ENCODE measurements at places on chromosomes 16 and 17.
A peak's percentile ranks its signal among the peaks of the same experiment; 100 is the strongest.

DNA sequence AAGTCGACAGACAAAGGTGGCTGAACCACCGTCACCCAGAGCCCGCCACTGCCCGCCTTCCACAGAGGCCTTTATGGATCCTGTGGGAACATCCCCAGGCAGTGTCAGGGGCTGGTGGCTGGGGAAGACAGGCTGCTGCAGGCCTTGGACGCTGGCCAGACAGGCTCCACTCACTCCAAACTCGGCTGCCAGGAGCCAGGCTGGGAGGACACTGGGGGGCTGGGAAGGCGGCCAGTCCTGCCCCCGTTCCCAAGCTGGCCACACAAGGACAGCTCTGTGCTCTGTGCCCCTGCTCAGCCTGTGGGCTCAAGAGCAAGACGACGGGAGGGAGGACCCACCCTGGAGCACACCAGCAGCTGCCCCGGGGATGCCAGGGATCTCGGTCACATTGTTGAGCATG lies 7.6 kb upstream of the LCAT start:
- no peak for DNase-seq

DNA sequence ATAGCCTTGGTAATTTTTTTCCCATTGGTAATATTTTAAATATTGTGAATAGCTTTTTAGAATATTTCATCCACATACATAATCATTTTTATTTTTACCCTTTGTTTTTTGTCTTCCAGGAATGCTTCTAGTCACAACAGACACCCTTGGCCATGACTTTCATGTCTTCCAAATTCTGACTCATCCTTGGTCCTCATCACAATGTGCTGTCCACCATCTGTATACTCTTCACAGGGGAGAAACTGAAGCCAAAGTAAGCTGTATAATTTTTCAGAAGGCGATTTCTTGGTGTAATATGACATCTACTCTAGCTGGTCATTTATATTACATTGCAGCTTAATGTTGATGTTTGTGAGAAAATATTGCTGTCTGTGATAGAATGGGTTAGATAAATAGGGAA lies 269.4 kb downstream of the BCAS3 start:
- no peak for DNase-seq

- no peak for DNase-seq
Observed at GRCh38 chr17:40824015-40824832, 1.8 kb upstream of the KRT10 start.

DNA sequence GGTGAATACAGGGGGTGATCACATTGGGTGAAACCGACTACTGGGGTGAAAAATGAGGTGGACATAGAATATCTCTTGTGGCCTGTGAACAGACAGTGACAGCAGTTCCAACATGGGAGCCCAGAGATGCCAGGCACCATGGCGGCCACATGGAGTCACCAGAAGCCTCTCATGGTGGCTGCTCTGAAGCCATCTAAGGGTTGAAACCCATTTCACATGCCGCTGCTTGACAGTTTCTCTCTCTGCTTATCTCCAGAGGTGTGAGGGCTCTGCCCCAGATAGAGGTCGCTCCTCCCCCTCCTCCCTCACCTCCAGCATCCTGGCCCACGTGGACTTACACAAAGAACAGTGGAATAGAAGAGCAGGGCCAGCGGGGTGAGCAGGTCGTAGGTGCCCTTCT lies 37.9 kb upstream of the PIK3R6 start:
- DNase-seq, result no peak

DNA sequence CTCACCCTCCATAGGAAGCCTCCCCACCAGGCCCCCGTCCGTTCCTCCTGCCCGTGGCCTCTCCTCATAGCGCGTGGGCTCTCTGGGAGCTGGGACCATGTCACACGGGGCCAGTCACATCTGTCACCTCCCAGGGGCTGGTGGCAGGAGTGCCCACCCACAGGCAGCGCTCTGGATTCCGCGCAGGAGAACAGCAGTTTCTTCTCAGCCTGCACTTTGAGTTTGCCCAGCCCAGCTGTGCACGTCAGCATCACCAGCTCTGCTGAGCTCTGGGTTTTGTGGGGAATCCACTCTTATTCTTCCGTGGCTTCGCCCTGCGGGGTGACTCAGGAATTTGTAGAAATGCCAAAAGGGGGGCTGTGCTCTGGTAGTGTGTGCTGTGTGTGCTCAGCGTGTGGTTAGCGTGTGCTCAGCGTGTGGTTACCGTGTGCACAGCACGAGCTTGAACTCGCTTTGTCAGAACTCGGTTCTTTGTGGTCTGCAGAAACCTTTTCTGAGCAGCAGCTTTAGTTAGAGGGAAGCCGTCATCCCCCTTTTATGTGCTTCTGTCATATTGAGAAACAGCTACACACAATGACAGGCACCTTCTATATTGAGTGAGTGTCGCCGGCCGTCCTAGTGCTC lies 3.2 kb downstream of the ACSF3 start:
- no peak for DNase-seq

GRCh38 chr17:75876938-75877751 lies 1.2 kb downstream of the TRIM47 start:
- DNase-seq, result no peak

DNA sequence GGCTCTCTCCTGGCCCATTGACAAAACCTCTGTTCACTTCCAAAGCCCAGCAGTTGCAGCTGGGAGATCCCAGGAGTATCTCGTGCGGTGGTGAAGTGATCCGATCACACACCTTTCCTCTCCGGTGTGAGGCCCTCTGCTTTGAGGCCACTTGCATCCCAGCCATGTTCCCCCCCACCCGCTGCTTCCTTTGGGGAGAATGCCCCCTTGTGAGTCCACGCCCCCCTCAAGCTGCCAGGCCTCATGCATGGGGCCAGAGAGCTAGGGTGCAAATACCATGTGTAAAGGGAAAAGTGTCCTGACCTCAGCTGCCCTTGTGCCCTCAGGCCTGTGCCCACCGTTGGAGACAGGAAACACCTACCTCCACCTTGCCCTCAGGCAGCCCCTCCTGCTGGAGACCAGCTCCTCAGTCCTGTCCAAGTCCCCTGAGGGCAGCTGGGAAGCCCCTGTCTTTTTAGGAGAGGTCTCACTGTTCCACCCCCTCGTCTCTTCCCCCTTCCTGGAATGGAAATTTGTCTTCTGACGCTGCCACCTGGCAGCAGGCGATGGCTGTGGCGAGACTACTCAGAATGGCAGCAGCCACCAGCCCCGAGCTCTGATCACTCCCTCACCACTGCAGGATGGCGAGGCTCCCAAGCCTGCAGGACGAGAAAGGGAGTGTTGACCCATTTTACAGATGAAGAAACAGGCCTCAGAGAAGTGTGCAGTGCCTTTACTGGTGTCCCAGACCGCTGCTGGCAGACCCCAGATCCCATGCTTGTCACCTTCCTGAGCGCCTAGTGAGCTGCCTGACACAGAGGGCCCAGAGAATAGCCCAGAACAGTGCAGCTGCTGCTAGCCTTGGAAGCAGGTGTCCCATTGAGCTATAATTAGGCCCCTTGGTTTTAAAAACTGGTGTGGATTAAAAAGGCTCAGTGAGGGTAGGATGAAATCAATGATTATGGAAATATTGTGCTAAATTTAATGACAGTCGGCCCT lies 120.6 kb upstream of the CACNG5 start:
- DNase-seq, result no peak

- no peak for DNase-seq
Observed at GRCh38 chr17:7217113-7217987, 2.3 kb downstream of the DLG4 start.

DNA sequence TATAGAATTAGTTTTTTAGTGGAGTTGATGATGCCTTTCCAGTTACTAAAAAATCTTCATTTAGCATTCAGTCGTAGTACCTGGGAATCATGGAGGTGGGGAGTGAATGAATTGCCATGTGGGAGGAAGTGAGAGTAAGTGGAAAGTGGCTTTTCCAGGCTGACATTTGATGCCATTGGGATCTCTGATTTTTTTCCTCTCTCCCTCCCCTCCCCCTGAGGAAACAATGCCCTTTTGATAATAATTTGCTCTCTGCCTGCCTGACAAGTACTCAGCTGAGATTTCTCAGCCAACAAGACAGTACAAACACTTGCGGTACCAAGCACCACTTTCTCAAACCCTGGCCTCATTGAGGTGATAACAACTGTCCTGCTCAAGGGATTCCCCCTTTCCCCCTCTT lies 2.2 kb downstream of the UBE2Z start:
- DNase-seq, result no peak

DNA sequence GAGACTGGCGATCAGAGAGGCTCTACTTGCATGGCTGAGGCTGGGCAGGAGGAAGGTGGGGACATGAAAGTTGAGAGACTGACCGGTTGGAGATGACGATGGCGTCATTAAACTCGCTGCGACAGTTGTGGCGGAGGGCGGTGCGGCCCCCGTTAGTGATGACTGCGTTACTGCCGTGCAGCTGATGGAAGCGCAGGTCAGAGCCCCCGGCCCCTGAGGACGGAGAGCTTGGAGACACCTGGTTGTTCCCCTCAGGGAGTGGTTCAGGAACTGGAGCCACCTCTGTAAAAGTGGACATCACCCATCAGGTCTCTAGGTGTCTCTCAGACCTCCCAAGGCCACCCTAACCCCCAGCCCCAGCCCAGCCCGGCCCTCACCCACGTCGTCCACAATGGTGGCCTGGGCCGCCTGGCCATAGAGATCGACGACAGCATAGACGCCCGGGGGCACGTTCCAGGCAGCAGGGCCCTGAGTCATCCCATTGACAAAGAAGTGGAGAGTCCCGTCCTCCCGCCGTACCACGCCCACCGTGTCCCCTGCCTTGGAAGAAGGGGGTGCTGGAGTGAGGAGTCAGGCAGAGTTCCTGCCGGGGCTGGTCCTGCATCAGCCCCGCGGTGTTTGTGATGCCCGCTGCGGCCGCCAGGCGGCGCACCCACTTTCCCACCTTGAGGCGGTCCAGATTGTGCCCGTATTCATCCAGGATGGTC lies 5.3 kb downstream of the NEURL4 start:
- peak; percentile 52 for DNase-seq

DNA sequence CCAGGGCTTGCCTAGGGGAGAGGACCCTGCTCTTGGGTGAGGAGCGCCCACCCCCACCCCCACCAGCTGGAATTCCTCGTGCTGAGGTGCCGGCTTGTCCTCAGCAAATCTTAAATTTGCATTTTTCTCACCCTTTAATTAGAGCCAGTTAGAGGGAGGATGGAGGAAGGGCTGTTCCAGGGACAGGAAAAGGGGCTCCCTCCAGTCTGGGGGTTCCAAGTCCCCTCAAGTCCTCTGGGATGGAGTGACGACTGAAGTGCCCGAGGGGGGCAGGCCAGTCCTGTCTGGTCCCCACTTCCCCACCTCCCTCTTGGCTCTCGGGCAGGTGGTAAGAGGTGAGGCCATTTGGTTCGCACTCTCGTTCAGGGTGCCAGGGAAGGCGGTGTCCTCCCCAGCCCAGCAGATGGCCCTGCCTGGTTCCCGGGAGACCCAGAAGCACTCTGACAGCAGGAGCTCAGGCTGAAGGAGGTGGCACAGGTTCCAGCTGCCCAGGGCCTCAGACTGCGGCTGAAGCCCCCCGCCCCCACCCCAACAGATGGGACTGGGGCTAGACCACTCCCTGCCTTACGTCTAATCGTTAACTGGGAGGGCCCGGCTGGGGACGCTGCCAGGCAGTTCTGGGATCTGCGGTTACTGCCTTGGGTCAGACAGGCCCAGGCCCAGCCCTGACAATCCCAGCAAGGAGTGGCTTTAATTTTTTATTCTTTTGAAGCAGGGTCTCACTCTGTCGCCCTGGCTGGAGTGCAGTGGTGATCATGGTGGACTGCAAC lies 2.2 kb downstream of the RAB26 start:
- no peak for DNase-seq

DNA sequence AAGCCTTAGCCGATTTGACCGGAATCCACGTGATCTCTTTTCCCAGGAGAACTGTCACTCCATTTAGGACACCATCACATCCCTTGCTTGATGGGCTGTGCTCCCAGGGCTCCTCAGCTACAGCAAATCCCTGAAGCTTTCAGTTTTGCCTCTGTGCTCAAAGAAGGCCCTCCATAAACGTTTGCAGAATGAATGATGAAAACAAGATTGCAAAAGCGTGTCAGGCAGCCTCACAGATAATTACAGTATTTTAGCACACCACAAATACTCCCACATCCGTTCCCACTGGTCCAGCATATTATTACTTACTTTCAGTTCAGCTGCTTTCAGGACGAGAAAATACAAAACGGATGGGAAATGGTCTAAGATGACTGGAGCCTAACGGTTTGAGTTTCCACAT lies 84.6 kb downstream of the USP31 start:
- no peak for DNase-seq

DNA sequence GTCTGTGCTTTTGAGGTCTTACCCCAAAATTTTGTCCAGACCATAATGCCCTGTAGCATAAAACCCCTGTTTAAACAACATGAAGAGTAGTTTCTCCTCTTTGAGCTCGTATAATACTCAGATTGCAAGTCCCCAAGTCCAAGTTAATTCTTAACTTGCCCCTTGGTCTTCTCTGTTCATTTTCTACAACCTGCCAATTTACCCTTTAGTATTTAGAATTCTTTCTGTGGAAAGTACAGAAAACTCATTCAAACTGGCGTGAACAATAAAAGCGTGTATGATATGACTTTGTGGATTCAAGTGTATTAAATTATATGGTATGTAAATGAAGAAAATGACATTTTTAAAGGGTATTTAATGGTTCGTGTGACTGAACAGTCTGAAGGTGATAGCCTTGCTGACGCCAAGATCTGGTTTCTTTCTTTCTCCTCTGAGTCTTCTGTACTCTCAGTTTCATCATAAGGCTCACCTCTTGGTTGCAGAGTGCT lies 185.6 kb downstream of the PRKCA start:
- no peak for DNase-seq

DNA sequence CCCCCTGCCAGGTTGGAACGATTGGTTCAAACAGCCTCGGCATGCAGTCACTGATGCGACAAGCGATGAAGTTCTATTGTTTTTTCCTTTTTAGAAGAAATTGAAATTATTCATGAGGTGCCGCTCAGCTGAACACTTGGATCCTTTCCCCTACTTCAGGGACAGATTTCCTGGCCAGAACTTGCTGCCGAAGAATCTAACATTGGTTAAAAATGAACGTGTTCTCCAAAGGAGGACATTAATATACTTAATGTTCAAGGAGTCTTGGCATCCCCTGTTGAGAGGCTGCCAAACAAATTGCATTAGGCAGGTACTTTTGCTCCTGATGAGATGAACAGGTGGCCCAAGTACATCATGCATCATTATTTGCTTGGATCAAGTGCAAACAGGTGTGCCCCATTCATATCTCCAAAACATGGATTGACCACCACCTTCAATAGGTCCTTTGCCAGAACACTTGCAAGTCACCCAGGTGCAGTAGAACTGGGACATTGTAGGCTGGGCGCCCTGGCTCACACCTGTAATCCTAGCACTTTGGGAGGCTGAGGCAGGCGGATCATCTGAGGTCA lies 437.2 kb downstream of the HAPSTR1 start:
- DNase-seq, result no peak

DNA sequence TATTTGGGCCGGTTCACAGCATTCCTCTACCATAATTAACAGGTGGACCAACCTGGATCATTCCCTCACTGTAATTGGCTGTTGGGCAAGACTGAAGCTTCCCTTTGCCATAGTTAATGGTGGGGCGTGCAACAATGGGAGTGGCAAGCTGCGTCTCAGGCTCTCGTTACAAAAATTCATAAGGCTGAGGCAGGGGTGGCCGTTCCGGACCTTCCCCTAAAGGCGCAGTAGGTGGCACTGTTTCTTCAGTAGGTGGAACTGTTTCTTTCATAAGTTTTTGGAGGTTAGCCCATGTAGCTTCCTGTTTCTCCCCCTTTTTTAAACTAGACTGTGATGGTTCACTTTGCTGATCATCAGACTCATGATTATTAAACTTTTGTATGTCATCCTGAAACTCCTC lies 17.0 kb upstream of the TMC5 start:
- DNase-seq, result no peak

- no peak for DNase-seq
Observed at GRCh38 chr17:1010086-1010450, 13.1 kb downstream of the TIMM22 start.

Measured in activated CD4-positive, CD25-positive, alpha-beta regulatory T cell (primary cell).